ENCODE measurements at places on chromosomes 3 and 15. TPM values are rescaled to one million over a fixed set of nuclear protein-coding genes. Genes with fewer than 3 reads are reported as not detected.

SLC15A2 gene
- 0.35 TPM for total RNA-seq

ZIC1 gene
- not detected for total RNA-seq

PCYT1A gene
- total RNA-seq, result 34.6 TPM

KNL1 gene
- 6.5 TPM for total RNA-seq

ZNF501 gene
- total RNA-seq, result not detected

Data from A549 treated with CpdA at 1 μM for 4 hours (cell line).